Pulmonary artery endothelial cell (primary cell): ENCODE measurements at places on chromosomes 16 and 17.

- no peak for DNase-seq
Measured at GRCh38 chr17:82687375-82687861, 11.1 kb downstream of the RAB40B start.

- DNase-seq, result no peak
Measured at GRCh38 chr16:11218604-11218962, 37.4 kb downstream of the SOCS1 start.

DNA sequence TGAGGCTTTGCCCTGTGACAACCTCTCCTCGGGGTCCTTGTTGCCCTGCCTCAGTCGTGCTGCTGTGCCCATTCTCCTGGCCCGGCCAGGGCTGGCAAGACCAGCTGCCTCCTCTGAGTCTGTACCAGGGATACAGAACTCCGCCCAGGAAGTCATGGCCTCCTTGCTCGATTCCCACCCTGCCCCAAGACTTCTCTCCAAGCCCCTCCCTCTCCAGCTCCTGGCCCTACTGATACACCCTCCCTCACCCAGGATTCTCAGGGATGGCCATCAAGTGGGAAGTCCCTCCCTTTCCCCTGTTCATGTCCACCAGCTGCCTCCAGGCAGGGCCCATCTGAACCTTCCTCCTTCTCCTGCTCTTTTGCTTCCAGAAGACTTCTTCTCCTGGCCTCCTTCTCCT lies 11.2 kb upstream of the TMEM208 start:
- DNase-seq, result no peak

GRCh38 chr17:58338454-58338840 lies 9.9 kb upstream of the TSPOAP1 start:
- no peak for DNase-seq

- no peak for DNase-seq
Measured at GRCh38 chr17:7043497-7044198, at the start of gene SLC16A11. TSS of gene SLC16A11 (minus strand) at chr17:7044092. CDS start at chr17:7043513, 579 bp downstream.

- DNase-seq, result no peak
Measured at GRCh38 chr17:41522301-41523224, 3.9 kb upstream of the KRT15 start.

DNA sequence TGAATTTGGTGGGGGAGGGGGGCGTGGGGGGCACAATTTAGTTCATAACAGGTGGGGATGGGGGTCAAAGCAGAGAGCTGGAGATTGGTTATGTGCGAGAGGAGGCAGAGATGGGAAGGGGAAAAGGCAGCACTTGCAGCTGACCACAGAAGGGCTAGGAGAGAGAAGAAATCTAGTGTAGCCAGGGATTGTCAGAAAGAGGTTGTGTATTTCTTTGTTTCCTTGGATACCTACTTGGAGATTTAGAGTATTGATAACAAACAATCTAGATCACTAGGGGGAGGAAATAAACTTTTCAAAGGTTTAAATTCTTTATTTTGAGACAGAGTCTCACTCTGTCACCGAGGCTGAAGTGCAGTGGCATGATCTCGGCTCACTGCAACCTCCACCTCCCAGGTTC lies 47.1 kb upstream of the YPEL2 start:
- no peak for DNase-seq

DNA sequence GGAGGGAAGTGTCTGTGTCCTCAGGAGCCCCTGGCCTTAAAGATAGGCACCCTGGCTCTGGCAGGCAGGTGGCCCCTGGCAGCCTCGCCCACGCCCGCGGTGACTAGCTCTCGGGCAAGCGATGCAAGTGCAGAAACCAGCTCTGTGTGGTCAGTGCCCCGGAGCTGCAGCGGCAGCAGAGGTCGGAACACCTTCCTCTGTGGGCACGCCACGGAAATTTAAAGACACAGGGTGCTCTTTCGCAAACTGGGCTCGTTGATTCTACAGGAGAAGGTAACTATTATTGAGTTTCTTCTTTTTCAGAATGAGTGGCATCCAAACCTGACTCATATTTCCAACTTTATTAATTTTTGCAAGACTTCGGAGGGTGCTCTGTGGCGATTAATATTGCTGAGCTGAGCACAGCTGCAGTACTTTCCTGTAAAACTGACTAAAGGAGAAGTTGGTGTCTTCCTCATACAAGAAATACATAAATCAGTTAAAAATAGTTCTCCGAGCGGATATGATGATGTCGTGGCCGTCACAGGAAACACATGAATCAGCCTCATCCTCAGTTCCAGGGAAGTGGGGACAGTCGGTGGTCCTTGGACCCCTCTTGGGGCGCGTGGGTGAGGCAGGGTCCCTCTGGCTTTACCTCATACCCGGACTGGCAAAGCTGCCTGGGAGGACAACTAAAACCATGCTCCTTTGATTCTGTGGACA lies 120.2 kb downstream of the METRNL start:
- DNase-seq, result no peak

GRCh38 chr17:64386412-64387144 lies 4.1 kb downstream of the PECAM1 start:
- DNase-seq, result no peak

DNA sequence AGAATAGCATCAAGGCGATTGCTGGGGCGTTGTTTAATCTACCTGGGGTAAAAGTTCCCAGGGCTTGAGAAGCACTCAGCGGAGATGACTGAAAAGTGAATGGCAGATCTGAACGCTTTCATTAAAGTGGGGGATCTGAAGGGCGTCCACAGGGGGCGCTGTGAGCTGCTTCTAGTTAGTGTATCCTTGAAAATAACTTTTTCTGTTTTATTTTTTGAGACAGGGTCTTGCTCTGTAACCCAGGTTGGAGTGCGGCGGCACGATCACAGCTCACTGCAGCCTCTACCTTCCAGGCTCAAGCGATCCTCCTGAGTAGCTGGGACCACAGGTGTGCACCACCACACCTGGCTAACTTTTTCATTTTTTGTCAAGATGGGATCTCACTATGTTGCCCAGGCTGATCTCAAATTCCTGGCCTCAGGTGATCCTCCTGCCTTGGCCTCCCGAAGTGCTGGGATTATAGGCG lies 360.4 kb downstream of the SEC14L1 start:
- no peak for DNase-seq

GRCh38 chr16:77849646-77850258 lies 61.4 kb downstream of the VAT1L start:
- no peak for DNase-seq

DNA sequence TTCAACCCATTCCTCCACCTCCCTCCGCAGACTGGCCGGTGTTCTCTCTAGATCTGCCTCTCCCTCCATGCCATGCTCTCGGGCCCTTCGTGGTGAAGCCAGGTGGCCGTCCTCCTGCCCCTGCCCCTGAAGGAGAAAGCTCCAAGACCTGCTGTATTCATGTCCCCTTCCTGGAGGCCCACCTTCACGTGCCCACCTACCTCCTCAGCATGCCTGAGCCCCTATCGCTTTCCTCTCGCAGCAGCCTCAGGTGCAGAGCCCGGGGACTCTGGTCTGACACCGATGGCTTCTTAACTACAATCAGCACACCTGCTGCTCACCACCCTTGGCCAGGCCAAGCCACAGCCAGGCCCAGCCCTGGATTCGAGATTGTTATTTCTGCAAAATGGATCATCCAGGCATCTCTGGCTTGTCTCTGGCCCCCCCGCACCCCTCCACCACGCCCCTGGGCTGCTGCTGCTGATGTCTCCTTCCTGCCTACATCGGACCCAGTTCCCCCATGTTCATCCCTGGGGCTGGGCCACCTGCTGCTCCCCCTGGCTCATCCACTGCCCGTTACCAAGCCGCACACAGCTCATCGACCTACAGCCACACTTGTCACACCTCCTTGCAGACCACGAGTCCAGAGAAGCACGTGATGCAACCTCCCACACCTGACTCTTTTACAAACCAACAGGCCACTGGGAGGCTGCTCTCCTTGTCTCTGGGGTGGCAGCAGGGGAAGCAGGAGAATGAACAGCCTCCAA lies 32.5 kb upstream of the TNFRSF13B start:
- no peak for DNase-seq

DNA sequence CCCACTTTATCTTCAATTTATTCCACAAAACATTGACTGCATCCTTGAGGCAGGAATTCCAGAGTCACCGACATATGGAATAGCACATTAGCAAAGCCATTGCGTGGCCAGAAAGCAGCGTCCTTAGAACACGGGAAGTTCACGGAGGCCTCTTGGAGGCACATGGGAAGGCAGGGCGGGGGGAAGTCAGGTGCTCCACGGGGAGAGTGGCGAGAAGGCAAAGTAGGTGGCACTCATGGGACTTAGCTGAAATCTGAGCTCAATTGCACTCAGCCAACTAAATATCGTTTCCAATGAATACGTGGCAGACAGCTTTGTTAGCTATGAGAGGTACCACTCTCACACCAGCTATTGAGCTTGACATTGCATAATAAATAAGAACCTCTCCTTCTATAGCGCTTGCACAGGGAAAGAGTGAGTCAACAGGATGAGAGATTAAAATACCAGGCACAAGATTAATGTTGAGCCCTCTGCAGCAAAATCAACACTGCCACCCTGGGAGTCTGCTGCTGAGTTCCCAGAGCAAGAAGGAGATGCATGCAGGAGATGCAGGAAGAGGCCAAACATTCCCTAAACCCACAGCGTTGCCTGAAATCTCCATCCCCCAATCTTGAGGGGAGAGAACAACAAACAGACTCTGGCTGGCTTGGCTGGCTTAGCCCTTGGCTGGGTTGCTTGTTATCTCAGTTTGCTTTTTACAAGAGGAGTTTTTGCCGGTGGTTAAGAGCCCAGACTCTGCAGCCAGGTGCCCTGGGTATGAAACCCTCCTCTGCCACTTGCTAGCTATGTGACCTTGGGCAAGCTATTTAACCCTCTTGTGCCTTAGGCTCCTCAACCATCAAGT lies 28.8 kb downstream of the ABCC12 start:
- peak; percentile 36 for DNase-seq

GRCh38 chr17:77607606-77608005 lies 350.9 kb upstream of the TNRC6C start:
- no peak for DNase-seq

GRCh38 chr16:75402821-75403475 lies 30.4 kb downstream of the CFDP1 start:
- DNase-seq, result peak; percentile 33

DNA sequence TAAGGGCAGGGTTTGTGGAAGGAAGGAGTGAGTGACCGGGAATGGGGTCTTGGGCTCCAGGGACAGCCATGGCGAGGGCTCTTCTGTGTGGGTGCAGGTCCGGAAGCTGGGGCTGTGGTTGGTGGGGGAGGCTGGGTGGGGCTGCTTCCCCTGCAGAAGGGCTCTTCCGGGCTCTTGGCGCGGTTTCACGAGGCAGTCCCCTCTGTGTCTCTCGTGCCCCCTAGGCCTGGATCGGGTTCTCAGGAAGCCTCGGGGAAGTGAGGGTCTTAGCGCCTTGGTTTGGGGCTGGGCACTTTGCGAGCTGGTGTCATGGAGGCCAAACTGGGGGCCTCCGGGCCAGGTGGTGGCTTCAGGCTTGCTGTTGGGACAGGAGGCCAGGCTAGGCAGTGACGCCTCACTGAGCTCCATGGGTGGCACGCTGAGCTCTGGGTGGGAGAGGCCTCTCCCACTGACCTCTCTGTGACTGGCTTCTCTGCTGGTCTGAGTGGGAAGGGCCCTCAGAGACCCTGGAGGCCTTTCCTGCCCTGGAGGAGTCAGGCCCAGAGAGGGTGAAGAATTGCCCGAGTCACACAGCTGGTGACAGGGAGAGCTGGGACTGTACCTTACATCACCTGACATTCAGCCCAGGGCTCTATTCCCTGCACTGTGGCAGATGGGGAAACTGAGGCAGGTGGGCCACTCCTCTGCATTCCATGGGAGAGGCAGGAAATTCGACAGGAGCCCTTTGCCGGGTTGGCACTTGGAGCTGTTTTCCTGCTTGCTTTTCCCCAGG lies 8.2 kb downstream of the ADCY7 start:
- DNase-seq, result no peak

- DNase-seq, result no peak
Measured at GRCh38 chr16:87231911-87232310, 85.3 kb downstream of the C16orf95 start.

GRCh38 chr17:66192378-66192687 lies 400 bp upstream of the CEP112 start:
- DNase-seq, result no peak

DNA sequence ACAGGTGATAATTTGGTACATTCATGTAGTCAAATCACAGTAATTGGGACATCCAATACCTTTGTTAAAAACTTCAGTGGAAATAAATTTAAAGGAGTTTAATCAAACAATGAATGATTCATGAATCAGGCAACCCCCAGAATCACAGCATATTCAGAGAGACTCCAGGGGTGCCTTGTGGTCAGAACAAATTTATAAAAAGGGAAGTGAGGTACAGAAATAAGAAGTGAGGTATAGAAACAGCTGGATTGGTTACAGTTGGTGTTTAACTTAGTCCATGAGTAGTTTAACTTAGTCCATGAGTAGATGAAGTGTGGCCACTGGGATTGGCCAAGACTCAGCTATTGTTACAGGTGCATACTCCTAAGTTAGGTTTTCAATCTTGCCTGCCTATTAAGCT lies 25.1 kb downstream of the TMEM98 start:
- no peak for DNase-seq

- DNase-seq, result no peak
Measured at GRCh38 chr17:35795007-35795870, at the start of gene MMP28. TSS of gene MMP28 (minus strand) at chr17:35795641. CDS start at chr17:35795377, 264 bp downstream.

DNA sequence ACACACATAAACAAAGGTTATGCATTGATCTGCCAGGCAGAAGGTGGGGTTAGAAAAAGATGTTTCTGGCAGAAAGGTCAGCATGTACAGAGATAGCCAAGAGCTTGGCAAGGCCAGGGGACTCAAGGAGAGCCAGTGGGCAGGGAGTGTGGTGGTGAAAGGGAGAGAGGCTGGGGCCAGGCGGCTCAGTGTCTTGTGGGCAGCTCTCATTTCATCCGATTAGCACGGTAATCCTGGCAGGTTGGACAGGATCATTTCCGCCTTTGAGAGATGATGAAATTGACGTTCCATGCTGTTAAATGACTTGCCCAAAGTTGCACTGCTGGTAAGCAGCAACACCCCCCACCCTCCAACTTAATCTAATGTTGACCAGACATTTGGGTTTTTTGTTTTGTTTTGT lies 3.6 kb downstream of the CHD9 start:
- DNase-seq, result no peak

- DNase-seq, result no peak
Measured at GRCh38 chr17:57377094-57377493, 120.8 kb downstream of the MSI2 start.

DNA sequence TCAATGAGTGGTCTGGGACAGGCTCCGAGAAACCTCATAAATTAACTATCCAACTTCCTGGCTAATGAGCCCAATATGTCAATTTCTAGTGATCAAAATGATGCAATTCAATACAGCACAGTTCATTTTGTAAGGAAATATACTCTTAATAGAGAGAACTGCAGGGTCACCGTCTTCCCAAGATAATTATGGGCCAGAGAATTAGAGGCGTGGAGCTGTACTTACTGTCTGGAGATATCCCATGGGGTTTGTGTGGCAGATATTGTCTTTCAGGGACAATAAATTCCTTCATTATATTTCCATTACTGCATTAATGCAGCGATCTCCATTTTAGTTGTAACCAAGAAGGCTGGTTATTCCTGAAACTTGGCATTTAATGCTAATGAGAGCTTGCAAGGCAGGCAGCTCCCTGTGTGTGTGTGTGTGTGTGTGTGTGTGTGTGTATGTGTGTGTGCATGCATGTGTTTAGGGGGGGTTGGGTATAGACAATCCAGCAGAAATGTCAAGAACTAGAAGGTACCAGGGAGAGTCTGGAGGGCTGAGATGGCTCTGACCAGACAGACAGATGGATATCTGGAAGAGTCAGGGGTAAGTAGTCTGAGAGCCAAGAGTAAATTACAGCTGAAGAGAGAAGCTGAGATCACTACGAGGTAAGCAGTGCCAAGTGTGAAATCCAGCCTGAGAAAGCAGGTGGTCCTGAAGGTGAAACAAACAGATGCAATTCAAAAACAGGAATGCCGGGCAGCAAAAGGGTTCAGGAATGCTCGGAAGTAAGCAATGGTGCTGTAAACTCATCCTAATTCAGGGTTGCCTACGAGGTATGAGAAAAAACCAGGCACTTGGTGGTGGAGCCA lies 393.0 kb downstream of the CA10 start:
- DNase-seq, result no peak
